SJCRH30 (cell line): ENCODE measurements at places on chromosomes 5 and 9. TPM values are rescaled to one million over a fixed set of nuclear protein-coding genes. Genes with fewer than 3 reads are reported as not detected.

Gene SPINK4
- total RNA-seq, result not detected in 2 replicates

Gene BTNL3
- total RNA-seq, result not detected in 2 replicates

Gene CCL28
- total RNA-seq, result not detected in 2 replicates

Gene CCL27
- total RNA-seq, result 0.76 TPM in 1 of 2 replicates, not detected in the other

Gene RABL6
- total RNA-seq, result 102 and 108 TPM in 2 replicates

Gene SHISAL2B
- not detected in 2 replicates for total RNA-seq

Gene TICAM2
- 0.10 and 0.13 TPM in 2 replicates for total RNA-seq

Gene FGF10
- 0.49 TPM in 1 of 2 replicates, not detected in the other for total RNA-seq

Gene PCA3
- total RNA-seq, result 0.35 and 0.59 TPM in 2 replicates

Gene PCDHGA9
- 1.8 and 2.3 TPM in 2 replicates for total RNA-seq

Gene ADAMTS16
- total RNA-seq, result 0.35 and 0.71 TPM in 2 replicates

Gene NAIF1
- 8.5 and 9.0 TPM in 2 replicates for total RNA-seq

Gene TLX3
- total RNA-seq, result 6.2 and 6.9 TPM in 2 replicates

Gene SLC45A2
- not detected in 2 replicates for total RNA-seq

Gene DDX4
- not detected in 2 replicates for total RNA-seq

Gene C8G
- total RNA-seq, result not detected in 2 replicates

Gene ANKDD1B
- 0.18 TPM in 1 of 2 replicates, not detected in the other for total RNA-seq

Gene PCDHGA8
- 3.3 and 3.4 TPM in 2 replicates for total RNA-seq

Gene PCDHGB3
- 5.2 and 7.4 TPM in 2 replicates for total RNA-seq

Gene CCDC171
- total RNA-seq, result 1.9 and 2.4 TPM in 2 replicates

Gene DRD1
- total RNA-seq, result not detected in 2 replicates

Gene TAS2R1
- total RNA-seq, result not detected in 2 replicates

Gene GLRA1
- not detected in 2 replicates for total RNA-seq

Gene CDKN2B
- total RNA-seq, result 1.3 TPM in 2 replicates
